Left renal pelvis (tissue), 4 donors: ENCODE measurements at places on chromosomes 3 and 15. TPM values are rescaled to one million over a fixed set of nuclear protein-coding genes. Genes with fewer than 3 reads are reported as not detected.

GRCh38 chr3:179865861-179866505 is 170.8 kb downstream of the PEX5L start:
- no peak for DNase-seq

Gene EPHA3
- polyA plus RNA-seq: 3.5 TPM

- DNase-seq: no peak
These were observed 6.4 kb downstream of the TMEM207 start for GRCh38 chr3:190443257-190443656.

Gene SLCO3A1
- polyA plus RNA-seq: 13.3 TPM

GRCh38 chr3:106628407-106628806 is 748.8 kb upstream of the CCDC54 start:
- DNase-seq: no peak

Gene NPAP1
- 0.60 TPM for polyA plus RNA-seq

- DNase-seq: no peak
These were observed 215.3 kb downstream of the CPNE4 start for GRCh38 chr3:131819381-131820055.

- no peak for DNase-seq
These were observed 137.4 kb downstream of the SV2B start for GRCh38 chr15:91237445-91237844.

DNA sequence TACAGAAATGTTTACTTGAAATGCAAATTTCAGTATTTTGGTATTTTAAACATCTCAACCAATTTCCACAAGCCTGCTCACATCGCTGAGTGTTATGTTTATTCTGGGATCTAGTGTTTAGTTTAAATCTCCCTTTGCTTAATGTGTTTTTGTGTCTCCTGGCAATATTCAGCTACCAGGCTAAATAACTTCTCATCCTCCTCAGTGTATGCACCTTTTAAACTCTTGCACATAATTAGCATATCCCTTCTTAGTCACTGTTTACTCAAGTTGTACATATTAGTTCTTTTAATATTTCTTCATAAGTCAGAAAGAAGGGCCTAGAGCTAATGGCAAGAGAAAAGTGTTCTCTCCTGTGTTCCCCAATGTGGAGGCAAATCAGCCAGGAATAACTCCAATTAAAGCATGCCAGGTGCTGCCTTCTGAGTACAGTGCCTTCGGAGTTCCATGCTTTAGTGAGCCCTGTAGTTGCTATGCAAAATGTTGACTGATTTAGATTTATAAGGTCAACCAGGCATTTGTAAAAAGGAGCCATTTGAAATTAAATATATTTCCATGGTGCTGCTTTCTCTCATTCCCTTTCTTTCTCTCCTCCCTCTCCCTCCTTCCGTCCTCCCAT is 234.3 kb downstream of the GAP43 start:
- DNase-seq: no peak

- DNase-seq: no peak
These were observed 160.7 kb upstream of the MCTP2 start for GRCh38 chr15:94070356-94071295.
